Dermis lymphatic vessel endothelial cell (primary cell): ENCODE measurements at places on chromosomes 12 and 14. TPM values are rescaled to one million over a fixed set of nuclear protein-coding genes. Genes with fewer than 3 reads are reported as not detected.

The CDKL1 gene
- total RNA-seq: 99.4 and 136 TPM in 2 replicates

The KRT3 gene
- not detected in 2 replicates for total RNA-seq

The FAM186B gene
- total RNA-seq: 0.11 and 0.26 TPM in 2 replicates

The RPL10L gene
- not detected in 2 replicates for total RNA-seq

The TUNAR gene
- total RNA-seq: not detected in 2 replicates

The SMIM41 gene
- 0.09 TPM in 1 of 2 replicates, not detected in the other for total RNA-seq

The KCNMB4 gene
- 0.43 and 0.60 TPM in 2 replicates for total RNA-seq

The CMKLR1 gene
- 0.09 and 0.43 TPM in 2 replicates for total RNA-seq

The DAAM1 gene
- total RNA-seq: 29.8 and 73.6 TPM in 2 replicates

The GPR68 gene
- total RNA-seq: 0.22 and 0.34 TPM in 2 replicates

The MMP17 gene
- 7.9 and 10.5 TPM in 2 replicates for total RNA-seq

The SMCO2 gene
- total RNA-seq: 0.11 and 0.34 TPM in 2 replicates

The PPFIA2 gene
- 0.11 TPM in 1 of 2 replicates, not detected in the other for total RNA-seq

The TEX52 gene
- total RNA-seq: under 0.01 TPM in 1 of 2 replicates, not detected in the other

The ZDHHC17 gene
- 112 and 137 TPM in 2 replicates for total RNA-seq

The TRIP11 gene
- 32.2 and 35.7 TPM in 2 replicates for total RNA-seq

The DIO2 gene
- under 0.01 and 0.09 TPM in 2 replicates for total RNA-seq

The KLHL33 gene
- 0.09 and 0.11 TPM in 2 replicates for total RNA-seq

The PLXNC1 gene
- total RNA-seq: under 0.01 and 0.09 TPM in 2 replicates

The CFAP54 gene
- total RNA-seq: 5.3 and 8.4 TPM in 2 replicates

The TC2N gene
- total RNA-seq: 14.0 and 37.5 TPM in 2 replicates

The PTPRR gene
- 0.09 and 0.22 TPM in 2 replicates for total RNA-seq
